ENCODE measurements at places on chromosomes 11 and 22.

DNA sequence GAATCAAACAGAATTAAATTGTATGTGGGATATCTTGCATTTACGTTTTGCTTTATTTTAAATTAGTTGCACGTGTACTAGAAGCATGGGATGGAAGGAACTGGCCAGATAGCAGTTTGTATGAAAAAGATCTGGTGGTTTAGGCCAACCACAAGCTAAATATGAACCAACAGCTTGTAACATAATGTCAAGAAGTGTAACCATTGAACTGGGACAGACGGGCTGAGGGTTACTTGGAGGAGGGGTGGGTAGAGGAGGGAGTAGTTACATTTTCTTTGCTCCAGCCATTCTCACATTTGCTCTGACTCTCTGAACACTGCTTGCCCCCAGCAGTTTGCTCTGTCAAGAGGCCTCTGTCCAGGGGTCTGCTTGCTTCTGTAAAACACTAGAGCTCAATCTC lies 31.7 kb upstream of the CXCR5 start:
- DNase-seq, result no peak

DNA sequence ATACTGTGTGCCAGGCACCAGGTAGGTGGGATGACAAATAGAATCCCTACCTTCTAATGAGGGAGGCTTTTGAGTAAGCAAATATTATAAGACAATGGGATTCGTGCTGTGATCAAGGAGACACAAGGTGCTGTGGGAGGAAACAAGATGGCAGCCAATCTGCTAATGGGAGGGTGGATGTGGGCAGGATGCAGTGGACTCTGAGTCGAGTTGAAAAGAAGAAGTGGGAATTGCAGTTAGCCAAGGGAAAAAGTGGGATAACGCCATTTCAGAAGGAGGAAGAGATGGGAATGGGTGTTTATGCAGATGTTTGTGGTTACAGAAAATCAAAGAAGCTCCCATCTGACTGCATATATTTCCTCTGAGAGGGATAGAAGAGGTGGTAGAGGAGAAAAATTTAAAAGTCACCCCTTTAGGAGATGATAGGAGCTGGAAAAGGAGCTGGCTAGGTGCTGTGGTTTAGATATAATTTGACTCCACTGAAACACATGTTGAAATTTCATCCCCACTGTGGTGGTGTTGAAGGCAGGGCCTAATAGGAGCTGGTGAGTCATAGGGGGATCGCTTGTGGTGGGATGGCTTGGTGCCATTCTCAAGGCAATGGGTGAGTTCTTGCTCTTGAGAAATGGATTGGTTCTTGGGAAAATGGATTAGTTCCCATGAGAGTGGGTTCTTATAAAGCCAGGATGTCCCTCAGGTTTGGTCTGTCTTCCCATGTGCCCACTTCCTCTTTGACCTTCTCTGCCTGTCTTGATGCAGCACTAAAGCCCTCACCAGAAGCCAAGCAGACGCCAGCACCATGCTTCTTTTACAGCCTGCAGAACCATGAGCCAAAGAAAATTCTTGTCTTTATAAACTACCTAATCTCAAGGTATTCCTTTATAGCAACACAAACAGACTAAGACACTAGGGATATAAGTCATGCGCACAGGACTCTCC lies 30.0 kb upstream of the POU2AF1 start:
- DNase-seq, result no peak

DNA sequence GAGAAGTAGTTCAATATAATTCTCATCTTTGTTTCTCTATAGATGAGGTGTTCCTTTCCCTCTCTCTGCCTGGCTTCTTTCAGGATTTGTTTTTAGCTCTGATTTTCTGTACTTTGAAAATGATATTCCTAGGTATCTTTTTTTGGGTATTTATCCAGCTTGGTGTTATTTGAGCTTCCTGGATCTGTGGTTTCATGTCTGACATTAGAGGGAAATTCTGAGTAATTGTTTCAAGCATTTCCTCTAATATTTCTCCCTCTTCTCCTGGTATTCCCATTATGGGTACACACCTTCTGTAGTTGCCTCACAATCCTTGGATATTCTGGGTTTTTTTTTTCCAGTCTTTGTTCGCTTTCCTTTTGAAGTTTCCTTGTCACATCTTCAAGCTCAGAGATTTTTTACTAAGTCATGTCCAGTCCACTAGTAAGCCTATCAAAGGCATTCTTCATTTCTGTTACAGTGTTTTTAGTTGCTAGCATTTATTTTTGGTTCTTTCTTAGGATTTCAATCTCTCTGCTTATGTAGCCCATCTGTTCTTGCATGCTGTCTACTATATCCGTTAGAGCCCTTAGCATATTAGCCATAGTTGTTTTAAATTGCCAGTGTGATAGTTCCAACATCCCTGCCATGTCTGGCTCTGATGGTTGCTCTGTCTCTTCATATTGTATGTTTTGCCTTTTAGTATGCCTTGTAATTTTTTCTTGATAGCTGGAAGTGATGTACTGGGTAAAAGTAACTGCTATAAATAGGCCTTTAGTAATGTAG lies 5.8 kb downstream of the CCDC81 start:
- DNase-seq, result no peak

DNA sequence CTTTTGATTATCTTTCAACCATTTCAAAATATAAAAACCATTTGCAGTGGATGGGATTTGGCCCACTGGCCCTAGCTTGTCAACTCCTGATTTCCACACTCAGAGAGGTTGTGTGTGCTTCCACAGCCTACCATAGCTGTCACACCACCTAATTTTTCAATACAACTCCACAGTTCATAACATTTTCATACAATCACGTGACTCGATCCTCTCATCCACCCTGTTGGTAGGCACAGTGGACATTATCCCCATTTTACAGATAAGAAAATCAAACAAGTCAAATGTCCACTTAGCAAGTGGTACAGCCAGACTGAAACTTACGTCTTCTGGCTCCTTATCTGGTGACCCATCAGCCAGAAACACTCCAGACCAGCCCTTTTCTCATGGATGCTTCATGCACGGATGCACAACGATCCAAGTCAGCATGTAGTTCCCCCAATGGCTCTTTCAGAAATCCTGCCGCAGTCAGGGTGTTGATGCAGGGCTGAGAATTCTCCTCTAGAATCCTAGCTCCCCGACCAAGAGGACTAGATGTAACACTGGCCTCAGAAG lies 88.0 kb downstream of the ABTB2 start:
- DNase-seq, result no peak

DNA sequence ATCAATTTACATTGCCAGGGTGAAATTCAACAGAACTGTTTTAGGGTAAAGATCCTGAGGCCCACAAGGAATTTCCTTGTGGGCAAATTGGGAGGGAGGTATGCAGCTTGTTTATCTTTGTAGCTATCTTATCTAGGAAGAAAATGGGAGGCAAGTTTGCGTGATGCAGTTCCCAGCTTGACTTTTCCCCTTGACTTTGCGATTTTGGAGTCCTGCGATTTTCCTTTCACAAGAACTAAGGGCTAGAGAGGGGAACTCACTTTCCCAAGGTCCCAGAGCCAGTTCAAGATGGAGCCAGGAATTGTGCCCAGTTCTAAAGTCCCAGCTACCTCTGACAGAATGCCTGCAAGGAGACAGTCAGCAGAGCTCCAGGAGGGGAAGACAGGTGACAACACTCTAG lies 30.7 kb downstream of the RIBC2 start:
- no peak for DNase-seq

DNA sequence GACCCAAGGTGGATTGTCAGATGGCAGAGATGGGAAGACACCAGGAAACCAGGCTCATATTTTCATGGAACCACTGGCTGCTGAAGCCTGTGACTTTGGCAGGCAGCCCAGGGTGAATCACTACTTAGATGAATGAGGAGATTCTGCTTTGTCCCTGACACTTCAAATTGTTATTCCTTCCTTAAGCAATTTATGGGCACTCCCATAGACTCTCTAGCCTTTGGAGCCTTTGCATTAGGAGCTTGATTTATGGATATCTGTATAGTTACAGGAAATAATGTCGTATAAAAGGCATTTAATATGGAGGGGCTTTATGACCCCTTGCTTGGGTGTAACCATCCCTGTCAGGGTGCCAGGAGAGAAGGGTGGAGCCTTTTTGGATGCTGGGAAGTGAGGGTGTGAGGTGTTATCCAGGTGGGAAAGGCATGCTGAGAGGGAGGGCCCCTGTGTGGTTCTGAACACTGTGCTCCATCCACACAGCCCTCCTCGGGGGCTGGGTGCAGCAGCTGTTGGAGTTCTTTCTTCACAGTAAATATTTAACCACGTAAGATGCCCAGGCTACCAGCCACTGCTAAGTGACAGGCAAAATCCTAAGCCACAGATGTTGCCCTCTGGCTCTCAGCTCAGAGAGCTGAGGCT lies 35.3 kb downstream of the IL18 start:
- DNase-seq, result peak; percentile 57

- no peak for DNase-seq
Observed at GRCh38 chr11:10204021-10204420, 90.0 kb downstream of the SBF2 start.

DNA sequence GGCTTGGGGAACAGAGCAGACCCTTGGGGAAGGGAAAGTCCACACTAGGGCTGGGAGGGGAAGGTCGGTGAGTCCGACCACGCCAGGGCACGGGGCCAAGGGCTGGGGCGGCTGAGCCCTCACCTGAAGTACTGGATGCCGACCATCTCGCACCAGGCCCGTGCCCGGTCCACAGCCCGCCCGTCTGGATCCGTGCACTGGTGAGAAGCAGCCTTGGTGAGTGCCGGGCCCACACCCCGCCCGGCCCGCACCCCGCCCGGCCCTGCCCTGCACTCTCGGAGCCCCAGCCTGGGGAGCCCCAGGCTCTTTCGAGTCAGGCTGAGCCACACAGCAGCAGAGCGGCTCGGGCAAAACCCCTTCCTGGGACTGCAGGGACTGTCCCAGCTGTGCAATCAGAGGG lies 1.9 kb upstream of the BAIAP2L2 start:
- DNase-seq, result no peak

DNA sequence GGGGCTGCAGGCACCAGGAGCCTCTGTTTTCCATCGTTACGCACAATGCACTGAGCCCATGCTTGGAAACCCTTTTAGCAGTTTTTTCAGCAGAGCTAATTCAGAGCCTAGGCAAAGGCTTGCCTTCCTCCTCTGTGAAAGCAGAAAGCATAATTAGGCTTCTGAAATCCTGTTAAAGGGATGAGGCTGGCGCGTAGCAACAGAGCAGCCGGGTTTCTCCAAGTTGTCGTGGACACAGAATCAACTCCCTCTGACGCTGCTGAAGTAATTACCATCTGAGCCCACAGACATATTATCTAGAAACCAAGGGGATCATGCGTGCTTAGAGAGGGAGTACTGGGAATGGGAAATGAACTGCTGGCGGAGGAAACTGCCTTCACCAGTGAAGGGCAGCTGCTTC lies 85.4 kb downstream of the MYO18B start:
- no peak for DNase-seq

DNA sequence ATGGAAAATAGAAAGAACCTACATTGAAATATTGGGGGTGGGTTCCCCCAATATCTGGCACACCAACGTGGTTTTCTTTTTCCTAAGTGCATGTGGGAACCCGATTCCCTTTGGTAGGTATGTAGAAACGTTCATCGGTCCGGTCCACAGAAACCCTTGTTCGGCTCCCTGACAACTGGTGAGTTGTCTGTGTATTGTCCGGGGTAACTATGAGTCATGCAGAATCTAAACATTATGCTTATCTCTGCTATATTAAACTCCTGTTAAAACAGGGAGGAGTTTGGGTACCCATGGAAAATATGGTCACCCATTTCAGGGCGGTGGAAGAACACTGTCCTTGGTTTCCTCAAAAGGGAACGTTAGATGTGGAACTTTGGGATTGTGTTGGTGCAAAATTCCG lies 25.1 kb upstream of the ALDH3B2 start:
- DNase-seq, result no peak

DNA sequence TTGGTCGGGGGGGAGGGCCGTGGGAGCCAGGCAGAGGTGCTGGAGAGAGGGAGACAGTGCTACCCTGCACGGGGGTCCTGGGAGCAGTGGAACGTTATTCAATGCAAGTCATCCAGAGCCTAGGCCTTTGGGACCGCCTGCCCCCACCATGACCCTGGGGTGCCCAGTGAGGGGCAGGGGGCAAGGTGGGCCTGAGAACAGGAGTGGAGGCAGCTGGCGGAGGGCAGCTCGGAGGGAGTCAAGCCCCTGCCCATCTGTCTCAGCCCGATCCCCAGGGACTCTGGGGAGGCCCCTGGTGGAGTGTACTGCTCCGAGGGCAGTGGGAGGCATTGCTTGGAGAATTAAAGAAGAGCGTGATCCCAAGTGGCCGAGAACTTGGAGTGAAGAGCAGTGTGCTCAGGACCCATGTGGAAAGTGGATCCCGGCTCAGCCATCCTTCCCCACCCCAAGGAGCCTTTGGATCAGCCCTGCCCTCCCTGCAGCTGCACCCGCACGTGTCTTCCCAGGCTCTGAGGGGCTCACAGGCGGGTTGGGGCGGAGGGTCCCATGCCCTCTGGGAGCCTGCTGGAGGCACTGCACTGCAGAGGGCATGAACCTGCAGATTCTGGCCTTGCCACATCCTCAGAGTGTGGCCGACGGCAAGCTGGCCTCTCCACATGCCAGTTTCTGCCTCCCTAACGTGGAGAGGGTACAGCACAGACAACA lies 34.0 kb upstream of the SMIM38 start:
- DNase-seq, result no peak

GRCh38 chr11:66443602-66444001 lies 5.0 kb upstream of the MRPL11 start:
- no peak for DNase-seq

GRCh38 chr11:63242089-63242781 lies 1.2 kb downstream of the SLC22A25 start:
- DNase-seq, result no peak

- DNase-seq, result no peak
Observed at GRCh38 chr11:68330700-68331337, 18.4 kb downstream of the LRP5 start.

GRCh38 chr11:36023922-36024321 lies 80.1 kb downstream of the LDLRAD3 start:
- no peak for DNase-seq

DNA sequence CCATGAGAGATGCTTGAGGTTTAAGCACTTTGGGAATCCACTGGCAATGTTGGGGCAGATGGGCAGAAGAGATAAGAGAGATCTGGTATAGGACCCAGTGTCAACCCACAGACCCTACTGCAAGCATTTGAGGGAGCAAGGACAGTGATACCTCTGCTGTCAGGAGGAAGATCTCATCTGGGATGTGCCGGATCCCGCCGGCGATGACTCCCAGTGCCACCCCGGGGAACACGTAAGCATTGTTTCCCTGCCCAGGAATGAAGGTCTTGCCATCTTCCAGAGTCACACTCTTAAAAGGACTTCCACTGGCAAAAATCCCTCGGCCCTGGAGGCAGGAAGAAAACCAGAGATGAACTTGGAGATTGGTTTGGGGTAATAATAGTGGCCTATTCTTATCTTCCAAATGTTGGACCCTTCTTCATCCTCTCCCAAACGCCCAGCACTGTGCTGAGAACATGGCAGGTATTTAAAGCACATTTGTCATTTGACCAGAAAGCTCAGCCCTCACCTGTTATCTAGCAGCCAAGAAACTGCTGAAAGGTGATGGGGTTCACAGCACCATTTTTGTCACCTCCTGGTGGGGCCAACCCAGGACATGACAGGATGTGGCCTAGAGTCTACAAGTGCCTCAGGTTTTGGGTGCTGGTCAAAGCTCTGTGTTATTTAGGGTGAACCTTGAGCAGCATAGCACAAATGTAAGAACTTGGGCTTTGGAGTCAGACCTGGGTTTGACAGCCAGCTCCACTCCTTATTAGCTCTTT lies 71.7 kb downstream of the CCDC81 start:
- DNase-seq, result no peak
